ENCODE measurements at places on chromosomes 7 and 10.
A peak's percentile ranks its signal among the peaks of the same experiment; 100 is the strongest.

GRCh38 chr7:158428837-158429753, 158.5 kb downstream of the PTPRN2 start:
- no peak for DNase-seq

DNA sequence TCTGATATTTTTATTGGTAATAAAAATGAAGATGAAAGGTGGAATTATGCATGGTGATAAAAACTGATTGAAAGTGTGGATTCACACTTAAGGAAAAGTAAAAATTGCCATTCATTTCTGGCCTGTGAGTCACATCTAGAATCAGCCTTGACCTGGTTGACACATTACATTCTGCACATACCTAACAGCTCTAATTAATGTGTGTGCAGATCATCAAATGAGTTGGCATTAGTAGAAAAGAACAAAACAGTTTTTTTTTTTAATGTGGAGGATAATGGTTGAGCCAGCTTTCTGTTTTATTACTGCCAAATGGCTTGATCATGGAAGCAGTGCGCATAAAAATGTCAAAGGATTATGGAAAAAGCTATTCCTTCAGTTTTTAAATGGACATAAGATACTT, 142.6 kb upstream of the TMEM196 start:
- DNase-seq: peak; percentile 65

GRCh38 chr7:7370076-7370475, 165.6 kb downstream of the COL28A1 start:
- DNase-seq: no peak

DNA sequence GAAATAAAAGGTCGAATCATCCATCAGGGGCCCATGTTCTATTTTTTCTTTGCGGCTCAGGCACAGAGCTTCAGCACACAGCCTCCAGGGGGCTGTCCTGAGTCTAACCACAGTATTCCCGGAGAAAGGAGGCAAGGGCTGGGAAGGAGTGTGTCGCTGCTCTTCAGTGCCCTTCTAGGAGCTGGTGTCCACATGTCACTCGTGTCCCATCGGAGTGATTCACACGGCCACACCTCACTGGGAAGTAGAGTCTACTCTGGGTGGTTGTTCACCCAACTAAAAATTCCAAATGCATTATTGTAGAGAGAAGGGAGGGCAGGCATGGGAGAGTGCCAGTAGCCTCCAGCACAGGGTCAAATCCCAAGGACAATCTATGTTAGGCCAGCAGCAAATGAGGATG, 114.8 kb upstream of the LANCL2 start:
- DNase-seq: peak; percentile 38

- DNase-seq: peak; percentile 88
Observed at GRCh38 chr7:7956531-7957128, 12.0 kb upstream of the GLCCI1 start.

DNA sequence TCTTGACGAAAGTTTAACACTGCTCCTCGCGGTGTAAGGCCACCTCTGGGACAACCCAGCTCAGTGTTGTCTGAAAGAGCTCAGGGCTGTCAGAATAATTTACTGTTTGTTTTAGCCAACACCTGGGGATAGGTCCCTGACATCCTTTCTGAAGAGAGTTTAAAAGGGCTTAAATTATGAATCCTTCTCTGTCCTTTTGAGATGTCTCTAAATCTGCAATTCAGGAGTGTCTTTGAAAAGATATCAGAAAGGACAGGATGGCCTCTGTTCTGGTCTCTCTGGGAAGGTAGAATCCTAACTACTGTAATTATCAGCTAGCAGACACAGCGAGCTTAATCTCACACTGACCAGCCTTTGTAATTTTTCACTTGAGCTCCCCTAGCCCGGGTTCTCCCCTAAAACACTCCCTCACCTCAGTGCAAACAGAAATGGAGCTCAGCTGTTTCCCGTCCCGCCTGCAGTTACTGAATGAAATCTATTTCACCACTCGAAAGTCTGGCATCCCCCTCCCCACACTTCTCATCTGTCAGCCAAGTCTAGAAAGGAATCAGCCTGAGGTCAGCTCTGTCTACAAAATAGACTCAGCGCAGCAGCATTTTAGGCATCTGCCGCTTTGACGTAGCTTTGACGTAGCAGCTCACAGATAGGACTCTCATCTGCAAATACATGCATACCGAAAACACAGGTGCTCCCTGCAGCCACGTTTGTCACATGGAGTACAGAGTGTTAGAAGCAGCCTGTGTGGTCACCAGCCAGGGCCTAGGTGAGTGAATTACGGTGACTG, 4.8 kb downstream of the DYNC2I1 start:
- DNase-seq: no peak

GRCh38 chr10:95537542-95537927, 23.6 kb downstream of the SORBS1 start:
- no peak for DNase-seq

DNA sequence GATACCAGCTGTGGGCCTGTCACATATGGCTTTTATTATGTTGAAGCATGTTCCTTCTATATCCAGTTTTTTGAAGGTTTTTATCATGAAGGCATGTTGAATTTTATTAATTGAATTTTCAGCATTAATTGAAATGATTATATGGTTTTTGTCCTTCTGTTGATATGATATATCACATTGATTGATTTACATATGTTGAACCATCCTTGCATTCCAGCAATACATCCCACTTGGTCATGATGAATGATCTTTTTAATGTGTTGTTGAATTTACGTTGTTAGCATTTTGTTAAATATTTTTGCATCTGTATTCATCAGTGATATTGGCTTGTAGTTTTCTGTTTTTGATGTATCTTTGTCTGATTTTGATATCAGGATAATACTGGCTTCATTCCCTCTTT, 21.2 kb downstream of the PRSS37 start:
- DNase-seq: no peak

Data from HCEC 1CT (cell line).